ENCODE measurements at places on chromosomes 16 and 17.

GRCh38 chr17:82212331-82213250 lies at the start of gene CCDC57:
CCDC57 (minus strand) TSS chr17:82212842; CDS start chr17:82201944, 10,898 bp downstream.
- no peak for DNase-seq

DNA sequence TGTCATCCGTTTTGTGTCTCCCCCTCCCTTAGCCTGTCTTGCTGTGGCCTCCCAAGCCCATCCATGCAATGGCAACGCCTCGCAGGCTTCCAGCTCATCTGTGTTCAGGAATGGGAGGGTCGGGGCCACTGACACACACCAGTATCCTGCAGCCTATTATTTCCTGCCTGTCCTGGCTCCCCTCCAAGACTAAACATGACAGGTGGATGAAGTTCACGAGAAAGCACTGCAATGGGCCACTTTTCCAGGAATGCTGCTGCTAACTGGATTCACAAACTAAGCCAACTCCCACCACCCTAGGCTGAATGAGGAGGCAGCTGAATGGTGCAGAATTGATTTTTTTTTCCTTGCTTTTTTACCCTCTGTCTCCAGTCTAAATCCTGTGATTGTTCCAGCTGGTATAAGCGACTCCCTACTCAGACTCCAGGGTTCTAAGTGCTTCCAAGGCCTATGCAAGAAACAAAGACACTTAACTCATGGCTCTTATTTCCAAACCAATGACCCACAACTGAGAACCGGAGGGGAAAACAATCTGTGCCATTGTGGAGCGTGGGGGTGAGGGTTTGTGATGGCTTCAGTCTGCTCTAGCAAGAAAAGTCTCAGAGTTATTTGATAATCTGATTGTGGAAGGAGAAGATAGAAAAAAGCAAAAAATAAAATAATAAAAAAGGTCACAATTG lies 23.3 kb downstream of the TMEM100 start:
- DNase-seq = no peak

DNA sequence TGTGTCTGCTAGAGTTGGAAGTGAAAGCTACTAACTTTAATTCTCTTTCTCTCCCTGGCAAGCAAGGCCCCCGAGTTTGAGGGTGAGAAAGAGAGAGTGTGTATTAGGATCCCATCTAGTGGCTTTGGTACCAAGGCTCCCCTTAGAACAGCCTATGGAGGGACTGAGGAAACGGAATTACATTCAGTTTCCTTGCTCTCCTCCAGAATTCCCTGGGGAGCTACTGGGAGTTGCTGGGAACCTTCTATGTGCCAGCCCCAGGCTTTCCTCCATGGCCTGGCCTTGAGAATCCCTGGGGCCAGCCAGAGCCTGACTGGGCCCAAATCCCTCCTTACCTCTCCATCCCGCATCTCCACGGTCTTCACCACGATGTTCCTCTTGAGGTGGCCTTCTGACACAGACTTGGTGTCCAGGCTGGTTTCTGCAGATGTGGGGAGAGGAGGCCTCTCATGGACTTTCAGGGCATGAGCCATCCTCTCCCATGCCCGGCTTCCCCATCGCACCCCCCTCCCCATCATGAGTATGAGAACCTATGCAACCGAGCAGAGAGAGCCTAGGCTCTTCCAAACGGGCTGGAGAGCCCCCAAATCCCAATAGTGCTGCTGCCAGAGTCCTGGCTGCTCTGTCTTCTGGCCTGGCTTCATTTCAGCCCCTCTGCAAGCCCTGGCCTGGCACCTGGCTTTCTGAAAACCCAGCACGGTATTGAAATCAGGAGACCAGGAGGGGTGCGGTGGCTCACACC lies 7.4 kb downstream of the GFAP start:
- no peak for DNase-seq

- DNase-seq = no peak
Measured at GRCh38 chr17:54626146-54626703, 274.4 kb upstream of the TOM1L1 start.

DNA sequence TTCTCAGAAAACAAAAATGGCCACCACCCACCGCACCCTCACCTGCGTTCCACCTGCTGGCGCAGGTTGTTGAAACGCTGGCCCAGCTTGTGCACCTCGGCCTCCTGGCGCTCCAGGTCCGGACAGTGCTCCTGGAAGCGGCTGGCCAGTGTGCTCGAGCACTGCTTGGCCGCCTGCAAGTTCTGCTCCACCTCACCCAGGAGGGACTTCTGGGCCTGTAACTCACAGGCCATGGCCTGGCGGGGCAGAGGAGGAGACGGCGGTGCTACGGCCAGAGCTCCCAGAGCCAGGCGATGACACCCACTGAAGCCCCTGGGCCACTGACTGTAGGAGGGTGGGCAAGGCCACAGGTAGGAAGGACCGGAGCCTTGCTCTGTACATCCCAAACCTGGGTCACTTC lies 43.4 kb downstream of the UBN1 start:
- DNase-seq = no peak

GRCh38 chr16:1519831-1520230 lies 13.6 kb upstream of the TMEM204 start:
- DNase-seq = no peak

GRCh38 chr16:80580109-80580832 lies 39.5 kb downstream of the DYNLRB2 start:
- no peak for DNase-seq

- no peak for DNase-seq
Measured at GRCh38 chr17:20968913-20969616, 73.7 kb downstream of the USP22 start.

- DNase-seq = no peak
Measured at GRCh38 chr16:57069053-57069452, 23.3 kb upstream of the CPNE2 start.

DNA sequence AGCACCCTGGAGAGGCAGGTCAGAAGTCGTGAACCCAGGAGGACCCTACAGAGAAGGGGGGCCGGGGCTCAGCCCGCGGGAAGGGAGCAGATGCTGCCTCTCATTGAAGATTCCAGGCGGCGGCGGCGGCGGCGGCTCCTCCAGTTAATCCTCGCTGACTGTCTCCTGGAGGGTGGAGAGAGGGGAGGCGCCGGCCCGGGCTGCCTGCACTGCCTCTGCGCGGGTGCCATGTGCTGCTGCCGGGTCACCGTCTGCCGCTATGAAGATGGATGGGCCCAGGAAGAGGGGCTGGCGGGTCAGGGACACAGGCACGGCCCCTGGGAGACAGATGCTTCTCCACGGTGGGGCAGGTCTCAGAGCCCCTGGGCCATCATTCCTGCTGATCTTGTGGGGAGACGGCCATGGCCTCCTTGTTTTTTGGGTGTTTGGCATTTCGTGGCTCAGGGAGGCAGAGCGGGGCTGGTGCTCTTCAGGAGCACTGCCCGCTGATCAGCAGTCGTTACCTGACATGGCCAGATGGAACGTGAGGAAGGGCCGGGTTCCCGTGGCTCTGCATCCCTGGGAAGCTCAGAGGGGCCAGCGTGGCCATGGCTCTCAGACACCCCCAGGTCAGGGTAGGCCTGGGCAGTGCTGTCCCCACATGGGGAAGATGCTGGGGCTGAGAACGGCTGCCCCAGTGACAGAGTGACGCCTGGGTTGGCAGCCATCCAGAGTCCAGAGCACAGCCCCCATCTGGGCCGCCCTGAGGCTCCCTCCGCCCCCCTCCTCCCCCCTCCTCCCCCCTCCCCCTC lies 36.1 kb downstream of the GINS2 start:
- no peak for DNase-seq

- no peak for DNase-seq
Measured at GRCh38 chr17:78062596-78062995, 66.0 kb downstream of the TMC6 start.

DNA sequence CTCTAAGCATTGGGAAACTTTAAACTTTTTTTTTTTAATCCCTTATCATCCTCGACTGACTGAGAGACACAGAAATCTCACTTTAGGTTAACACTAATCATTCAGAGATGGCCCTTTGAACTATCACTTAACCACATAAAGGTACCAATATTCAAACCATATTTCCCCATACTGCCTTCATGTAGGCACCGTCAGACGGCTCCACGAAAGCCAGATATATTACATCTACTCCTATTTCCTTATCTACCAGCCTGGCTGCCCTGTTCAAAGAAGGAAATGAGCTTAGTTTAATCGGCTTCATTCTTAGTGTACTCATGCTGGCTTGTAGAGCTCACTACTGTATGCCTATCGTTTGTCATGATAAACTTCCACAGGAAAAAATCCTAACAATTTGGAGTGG lies 270.9 kb downstream of the CEP112 start:
- DNase-seq = no peak

DNA sequence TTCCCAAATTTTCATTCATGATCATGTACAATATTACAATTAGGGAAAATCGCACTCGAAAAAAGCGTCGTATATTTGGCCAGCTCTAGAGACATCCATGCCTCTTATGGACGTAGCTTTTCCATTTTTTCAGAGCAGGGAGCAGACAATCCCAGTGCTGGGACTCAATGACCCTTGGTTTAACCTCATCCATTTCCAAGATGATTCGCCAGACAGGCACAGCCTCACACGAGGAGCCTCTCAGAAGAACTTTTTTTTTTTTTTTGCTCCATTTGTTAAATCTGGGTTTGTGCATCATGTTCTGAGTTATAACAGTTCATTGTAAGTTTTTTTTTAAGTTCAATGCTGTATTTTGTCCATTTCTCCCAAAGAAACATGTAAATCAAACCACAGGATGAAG lies 92.1 kb downstream of the ZDHHC7 start:
- DNase-seq = no peak

GRCh38 chr16:54327609-54328008 lies 41.0 kb upstream of the IRX3 start:
- DNase-seq = no peak

GRCh38 chr17:72358465-72358864 lies 237.6 kb downstream of the SOX9 start:
- no peak for DNase-seq

- no peak for DNase-seq
Measured at GRCh38 chr17:42200706-42201457, 6.6 kb upstream of the GHDC start.

DNA sequence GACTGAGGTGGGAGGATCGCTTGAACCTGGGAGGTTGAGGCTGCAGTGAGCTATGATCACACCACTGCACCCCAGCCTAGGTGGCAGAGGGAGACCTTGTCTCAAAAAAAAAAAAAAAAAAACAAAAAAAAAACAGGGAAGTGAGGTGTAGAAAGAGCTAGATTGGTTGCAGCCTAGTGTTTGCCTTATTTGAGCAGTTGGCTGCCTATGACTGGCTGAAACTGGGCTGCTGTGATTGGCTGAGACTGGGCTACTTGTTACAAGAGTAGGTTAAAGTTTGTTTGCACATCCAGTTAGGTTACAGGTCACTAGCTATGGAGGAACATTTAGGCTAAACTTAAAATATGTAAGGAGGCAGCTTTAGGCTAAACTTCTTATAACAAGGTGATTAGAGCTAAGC lies 5.7 kb downstream of the DHRS7B start:
- no peak for DNase-seq

DNA sequence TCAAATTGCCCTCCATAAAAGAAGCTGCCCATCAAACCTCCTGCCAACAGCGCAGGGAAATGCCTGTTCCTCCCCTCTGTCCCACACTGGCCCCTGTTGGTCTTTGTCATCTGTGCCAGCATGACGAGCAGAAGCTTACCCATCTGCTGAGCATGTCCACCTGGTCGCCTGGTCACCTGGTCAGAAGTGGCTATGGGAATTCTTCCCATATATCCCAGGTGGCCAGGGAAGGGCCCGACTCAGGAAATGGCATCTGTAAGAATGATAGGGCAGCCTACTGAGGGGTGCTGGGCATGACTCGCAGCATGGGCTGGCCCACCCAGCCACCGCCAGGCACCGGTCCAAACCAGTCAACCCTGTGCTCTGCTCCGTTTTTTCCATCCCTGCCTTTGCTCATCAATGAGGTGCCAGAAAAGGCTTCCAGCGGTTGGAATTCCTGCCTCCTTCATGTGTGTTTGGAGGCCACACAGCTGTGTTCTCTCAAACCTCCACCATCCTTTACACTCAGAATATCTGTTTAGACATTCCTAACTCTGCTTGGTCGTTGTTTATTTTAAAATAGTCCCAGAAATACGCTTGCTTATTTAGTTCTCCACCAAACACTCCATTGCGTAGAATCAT lies 145.2 kb downstream of the CLEC16A start:
- no peak for DNase-seq

GRCh38 chr17:37133136-37133535 lies 184.4 kb downstream of the AATF start:
- DNase-seq = no peak

- no peak for DNase-seq
Measured at GRCh38 chr16:50610331-50611262, 62.4 kb downstream of the NKD1 start.

- no peak for DNase-seq
Measured at GRCh38 chr17:38724337-38724988, 5.7 kb upstream of the CISD3 start.

DNA sequence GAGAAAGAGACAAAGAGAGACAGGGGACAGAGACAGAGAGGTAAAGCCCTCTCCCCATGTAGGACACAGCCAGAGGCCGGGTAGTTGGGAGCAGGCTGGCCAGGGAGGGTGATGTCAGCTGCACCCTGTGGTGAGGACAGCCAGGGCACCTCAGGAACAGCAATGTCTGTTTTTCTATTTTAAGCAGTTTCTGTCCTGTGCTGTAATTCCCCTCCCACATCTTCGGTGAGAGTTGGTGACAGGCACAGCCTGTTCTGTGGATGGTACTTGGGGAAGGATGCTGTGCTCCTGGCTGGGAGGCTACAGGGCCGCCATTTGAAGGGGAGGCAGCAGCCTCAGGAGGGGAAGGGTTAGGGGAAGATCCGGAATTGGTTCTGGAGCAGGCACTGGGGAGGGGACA lies 163.5 kb downstream of the SDK2 start:
- no peak for DNase-seq

- DNase-seq = no peak
Measured at GRCh38 chr17:7208027-7208571, 11.5 kb downstream of the DLG4 start.

DNA sequence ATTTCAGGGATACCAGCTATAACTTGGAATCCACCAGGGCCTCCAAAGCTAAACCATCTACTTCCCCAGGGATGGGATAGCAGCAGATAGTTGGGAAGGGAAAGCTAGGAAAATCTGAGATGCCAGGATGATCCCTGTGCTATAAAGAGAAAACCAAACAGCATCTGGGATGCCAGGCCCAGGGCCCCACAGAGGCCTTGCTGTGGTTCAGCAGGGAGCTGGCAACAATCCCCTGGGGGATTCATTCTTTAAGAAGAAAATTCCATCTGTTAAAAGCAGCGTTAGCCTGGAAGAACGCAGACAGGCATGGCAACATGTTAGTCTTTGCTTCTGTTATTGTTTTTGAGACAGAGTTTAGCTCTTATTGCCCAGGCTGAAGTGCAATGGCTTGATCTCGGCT lies 16.6 kb downstream of the MYO18A start:
- no peak for DNase-seq

GRCh38 chr17:64115822-64116534 lies 14.0 kb downstream of the ERN1 start:
- no peak for DNase-seq
